ENCODE measurements at places on chromosomes 11 and 22.

- no peak for DNase-seq
Observed at GRCh38 chr11:114610984-114611944, 15.7 kb upstream of the NXPE4 start.

GRCh38 chr11:18492888-18493287 lies 33.9 kb downstream of the TSG101 start:
- no peak for DNase-seq

GRCh38 chr11:115919341-115920091 lies 415.3 kb upstream of the CADM1 start:
- DNase-seq: no peak

DNA sequence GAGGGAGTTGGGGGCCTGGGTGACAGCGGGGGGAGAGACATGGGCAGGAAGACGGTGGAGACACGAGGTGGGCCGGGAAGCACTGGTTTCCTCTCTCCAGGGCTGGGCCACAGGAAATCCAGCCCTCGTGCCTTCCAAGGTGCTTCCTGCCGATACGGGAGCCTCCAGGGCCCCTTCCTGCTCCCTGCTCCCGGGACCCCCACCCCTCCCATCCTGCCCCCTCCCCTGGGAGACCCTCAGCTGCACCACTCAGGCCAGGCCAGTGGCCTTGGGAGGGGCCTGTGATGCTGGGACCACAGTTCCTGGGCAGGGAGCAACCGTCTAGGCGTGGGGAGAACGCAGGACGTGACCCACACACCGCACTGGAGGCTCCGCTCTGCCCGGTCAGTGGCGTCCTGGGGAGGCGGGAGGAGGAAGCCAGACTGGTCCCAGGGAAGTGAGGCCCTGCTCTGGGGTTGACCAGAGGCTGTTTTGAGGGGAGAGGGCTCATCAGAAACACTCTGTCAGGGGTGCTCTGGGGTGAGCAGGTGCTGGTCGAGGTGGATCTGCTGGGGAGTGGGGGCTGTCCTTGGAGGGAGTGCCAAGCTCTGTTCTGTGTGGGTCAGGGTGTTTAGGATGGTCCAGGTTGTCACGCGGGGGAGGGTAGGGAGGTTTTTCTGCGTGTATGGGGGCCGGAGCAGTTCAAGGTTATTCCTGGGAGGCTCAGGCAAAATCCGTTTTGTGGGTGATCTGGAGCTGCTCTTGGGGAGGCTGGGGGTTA lies at the start of gene SHANK3:
TSS of gene SHANK3 (plus strand) at position 353 of the 760 bp plus-strand sequence.
- no peak for DNase-seq

DNA sequence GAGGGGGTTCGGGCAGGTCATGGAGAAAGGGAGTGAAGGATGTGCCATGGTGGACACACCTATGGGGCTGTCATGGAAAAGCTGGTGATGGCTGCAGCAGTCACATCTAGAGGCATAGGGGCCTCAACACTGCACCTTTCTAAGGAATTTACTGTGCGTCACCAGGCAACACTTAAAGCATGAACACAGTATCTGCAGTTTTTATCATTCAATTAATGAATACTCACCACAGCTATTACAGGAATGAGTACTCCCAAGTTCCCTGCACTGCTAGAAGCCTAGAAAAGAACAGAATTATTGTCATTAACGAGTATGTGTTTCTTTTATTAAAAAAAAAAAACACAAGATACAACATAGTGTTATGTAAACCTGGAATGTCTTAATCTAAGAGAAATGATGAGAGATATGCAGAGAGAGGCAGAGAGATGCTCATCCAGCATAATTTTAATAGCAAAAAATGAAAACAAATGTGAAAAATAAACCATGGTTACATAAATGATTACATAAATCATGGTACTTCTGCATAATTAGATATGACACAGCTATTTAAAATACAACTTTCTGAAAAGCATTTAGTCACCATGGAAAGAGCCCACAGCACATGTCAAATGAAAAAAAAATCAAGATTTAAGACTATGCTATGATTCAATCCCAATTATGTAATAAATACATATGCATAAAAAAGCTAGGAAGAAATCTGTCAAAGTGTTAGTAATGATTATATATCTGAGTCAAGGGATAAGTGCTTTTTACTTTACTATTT lies 19.2 kb downstream of the SERPIND1 start:
- no peak for DNase-seq

GRCh38 chr11:126140201-126140925 lies 71.1 kb downstream of the RPUSD4 start:
- no peak for DNase-seq

DNA sequence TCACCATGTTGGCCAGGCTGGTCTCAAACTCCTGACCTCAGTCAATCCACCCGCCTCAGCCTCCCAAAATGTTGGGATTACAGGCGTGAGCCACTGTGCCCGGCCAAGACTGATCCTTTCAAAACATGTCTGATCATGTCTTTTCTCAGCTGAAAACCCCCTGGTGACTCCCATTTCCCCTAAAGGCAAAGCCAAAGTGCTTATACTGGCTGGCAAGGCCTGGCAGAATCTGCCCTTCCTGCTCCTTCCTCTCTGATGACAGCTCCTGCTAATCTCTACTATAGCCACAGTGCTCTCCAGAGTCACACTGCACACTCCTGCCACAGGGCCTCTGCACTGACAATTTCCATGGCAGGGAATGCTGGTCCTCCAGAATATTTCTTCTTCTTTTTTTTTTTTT lies 2.6 kb upstream of the MCHR1 start:
- DNase-seq: no peak

DNA sequence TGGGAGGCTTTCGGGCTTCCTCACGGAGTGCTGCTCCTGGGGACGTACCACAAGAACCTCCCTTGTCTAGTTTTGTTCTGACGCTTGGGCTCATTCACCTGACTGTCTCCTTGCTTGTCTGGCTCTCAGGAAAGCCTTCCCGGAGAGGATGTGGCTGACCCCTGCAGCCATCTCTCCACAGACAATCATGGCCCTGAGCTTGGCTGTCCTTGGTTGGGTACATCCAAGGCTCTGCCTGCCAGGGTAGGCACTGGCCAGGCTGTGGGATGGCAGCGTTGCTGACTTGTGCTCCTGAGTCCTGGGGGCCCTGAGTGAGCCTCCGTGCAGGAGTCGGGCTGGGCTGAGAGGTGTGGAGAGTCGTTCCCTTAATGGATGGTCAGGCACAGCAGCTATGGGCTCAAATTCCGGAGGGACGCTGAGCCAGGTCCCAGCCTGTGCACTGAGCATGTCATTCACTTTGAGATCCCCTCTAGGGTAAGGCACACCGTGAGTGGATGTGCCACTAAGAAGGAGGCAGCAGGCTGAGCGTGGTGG lies 32.8 kb downstream of the BCR start:
- no peak for DNase-seq

GRCh38 chr22:39296981-39297489 lies 22.4 kb downstream of the RPL3 start:
- no peak for DNase-seq

DNA sequence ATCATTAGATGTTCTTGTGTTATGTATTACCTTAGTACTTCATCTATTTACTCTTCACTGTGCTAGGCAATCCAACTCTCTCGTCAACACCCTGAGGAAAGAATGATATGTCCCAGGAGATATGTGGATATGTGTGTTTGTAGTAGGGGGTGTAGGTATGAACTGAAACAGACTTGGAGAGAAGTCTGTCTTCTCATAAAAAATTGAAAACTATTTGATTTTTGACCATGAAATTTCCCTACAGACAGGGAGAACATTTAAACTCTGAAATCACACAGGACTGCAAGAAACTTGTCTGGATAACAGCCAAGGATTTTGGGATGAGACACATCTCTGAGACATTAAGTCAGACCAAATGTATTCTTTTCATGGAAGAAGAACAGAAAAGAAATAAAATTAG lies 967.0 kb upstream of the FAT3 start:
- DNase-seq: no peak

GRCh38 chr11:2269601-2270321 lies 627 bp downstream of the ASCL2 start:
- DNase-seq: peak; percentile 53

- DNase-seq: no peak
Observed at GRCh38 chr11:9714272-9714940, 50.5 kb downstream of the SWAP70 start.

GRCh38 chr11:120386774-120387371 lies 50.7 kb downstream of the ARHGEF12 start:
- no peak for DNase-seq

DNA sequence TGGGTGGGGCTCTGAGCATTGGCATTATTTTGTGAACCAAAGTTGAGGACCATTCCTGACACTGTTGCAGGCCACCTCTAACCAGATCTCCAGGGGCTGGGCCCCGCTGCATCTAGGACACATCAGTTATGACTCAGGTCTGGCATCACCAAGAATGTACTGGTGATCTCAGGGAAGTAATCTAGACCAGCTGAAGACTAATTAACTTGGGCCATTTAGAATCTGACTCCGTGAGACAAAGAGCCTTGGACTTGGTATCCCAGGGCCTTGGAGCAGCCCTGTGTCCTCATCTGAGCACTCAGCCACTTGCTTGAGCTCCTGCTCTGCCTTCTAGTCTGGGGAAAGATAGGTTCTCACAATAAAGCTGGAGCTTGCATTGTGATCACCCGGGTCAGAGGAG lies 200.6 kb downstream of the KIRREL3 start:
- no peak for DNase-seq

- no peak for DNase-seq
Observed at GRCh38 chr11:114196997-114197703, 99.0 kb upstream of the NNMT start.

DNA sequence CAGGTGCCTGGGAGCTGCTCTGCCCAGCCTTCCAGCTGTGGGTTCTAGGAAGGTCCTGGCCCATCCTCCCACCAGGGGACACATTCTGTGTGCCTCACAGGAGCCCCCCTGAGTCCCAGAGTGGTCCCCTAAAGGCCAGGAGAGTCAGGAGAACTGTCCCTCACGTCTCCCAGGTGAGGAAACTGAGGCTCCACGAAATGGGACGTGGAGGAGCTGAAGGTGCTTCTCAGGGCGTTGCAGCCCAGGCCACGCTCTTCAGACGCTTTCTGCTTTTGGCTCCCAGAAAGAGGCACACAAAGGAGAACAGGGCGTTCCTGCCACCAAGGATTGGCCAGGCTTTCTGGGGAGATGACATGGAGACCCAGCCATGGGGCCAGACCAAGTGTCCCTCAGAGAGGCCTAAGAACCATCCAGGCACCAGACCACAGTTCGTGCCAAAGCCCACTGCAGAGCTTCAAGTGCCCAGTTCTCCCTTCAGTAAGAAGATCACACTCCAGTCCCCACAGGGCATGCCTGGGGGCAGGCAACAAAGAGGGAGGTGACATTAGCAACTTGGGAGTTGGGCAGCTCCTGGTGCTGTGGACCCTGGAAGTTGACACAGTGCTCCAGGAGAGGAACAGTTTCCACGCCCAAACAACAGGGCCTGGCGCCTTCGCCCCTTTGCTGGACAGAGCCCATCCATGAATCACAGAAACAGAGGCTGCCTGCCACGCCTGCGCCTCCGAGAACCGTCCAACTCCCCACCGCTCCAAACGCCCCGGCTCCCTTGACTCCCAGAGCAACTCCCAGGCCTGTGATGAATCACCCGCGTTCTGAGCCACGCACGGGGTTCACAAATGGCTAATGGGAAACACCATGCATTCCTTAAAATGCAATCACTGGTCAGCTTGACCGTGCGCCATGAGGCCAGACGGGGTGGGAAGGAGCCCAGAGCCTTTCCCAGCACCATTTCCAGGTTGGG lies 589.2 kb downstream of the BRD1 start:
- DNase-seq: no peak

DNA sequence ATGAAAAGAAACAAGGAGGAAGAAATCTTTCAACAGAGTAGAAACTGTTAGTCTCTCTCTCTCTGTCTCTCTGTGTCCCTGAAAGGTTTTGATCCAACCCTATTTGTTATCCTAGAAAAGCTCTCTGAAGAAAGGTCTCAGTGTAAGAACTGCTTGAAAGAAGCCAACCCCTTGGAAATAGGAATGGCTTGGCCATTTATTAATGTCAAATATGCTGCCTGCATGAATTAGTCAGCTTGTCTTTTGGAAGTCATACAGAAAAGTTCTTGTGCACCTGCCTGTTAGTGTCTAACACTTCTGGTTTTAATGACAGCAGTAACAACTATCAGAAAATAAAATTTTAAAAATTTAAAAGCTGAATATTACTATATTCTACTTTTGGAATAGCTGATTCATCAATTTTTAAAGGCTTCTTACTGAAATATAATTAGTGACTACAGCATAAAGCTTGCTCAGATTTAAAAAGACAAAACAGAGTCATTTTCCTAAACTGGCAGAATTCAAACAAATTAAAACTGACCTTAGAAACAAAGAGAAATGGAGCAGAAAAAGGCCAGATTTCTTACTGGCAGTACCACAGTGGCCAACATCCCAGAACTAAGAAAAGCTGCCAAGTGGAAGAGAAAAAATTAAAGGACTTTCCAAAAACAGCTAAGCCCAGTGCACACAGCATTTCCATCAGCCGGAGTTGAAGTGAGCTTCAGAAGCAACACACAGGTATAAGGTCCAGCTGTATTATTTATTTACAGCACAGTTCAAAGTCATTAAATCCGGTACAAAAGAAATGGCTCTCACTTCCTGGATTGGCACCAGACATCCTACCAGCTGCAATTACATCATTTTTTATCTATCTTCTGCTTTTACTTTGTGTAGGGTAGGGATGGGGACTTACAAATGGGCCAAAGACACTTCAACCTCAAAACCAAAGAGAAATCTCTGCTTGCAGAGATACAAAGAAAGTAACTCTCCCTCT lies 76.3 kb downstream of the PRCP start:
- no peak for DNase-seq

- DNase-seq: peak; percentile 87
Observed at GRCh38 chr11:65884716-65885092, 3.6 kb downstream of the FIBP start.

DNA sequence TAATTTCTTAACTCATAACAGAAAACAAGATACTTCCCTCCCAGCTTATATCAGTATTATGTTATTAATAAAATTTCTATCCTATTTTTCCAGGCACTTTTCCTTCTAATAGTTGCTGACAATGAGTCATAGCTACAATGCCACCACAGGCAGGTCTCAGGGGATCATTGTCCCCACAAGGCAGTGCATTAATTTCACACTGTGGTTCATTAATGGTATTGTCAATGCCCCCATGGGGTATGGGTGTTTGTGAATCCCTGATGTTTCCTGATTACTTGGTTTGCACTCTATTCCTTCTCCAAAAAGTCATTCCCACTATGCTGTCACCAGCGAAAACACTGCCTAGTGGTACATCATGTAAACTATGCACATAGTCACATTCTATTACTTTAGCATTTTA lies 345.5 kb upstream of the CTSC start:
- no peak for DNase-seq

- DNase-seq: no peak
Observed at GRCh38 chr11:29802522-29802921, 214.3 kb downstream of the KCNA4 start.
